ENCODE measurements at places on chromosomes 6 and 20. TPM values are rescaled to one million over a fixed set of nuclear protein-coding genes. Genes with fewer than 3 reads are reported as not detected.

Gene BPI
- total RNA-seq: 2.4 TPM

Gene ERVFRD-1
- total RNA-seq: not detected

Gene PBOV1
- not detected for total RNA-seq

Gene ENPP5
- 0.59 TPM for total RNA-seq

Gene LY86
- total RNA-seq: 3.7 TPM

DNA sequence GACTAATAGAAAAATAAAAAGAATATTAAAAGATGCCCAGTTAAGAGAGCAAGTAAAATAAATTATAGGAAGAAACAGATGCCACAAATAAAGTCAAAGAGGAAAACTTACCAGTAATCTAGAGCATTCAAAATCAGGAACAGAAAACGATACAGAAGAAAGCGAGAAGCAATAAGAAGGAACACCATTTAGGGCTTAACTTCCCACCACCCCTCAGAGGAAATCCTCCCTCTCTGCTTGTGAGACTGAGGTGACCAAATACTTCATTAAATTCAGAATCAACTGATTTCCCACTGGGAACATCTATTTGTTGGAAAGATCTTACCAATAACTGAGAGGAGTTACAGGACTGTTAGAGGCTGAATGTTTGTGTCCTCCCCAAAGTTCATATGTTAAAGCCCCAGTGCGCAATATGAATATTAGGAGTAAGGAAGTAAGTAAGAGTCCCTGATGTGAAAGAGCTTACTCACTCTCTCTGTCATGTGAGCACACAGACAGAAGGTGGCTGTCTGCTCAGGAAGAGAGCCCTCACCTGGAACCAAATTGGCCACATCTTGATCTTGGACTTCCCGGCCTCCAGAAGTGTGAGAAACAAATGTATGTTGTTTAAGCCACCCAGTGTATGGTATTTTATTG, 19.5 kb downstream of the KATNA1 start:
- H3K4me1 ChIP-seq: no peaks in the 10 kb centered on the region
- H3K4me3 ChIP-seq: no peak overlapping the region
- no peak overlapping the region for H3K27ac ChIP-seq
- DNase-seq: no peak

- H3K27ac ChIP-seq: peak overlapping the region; percentile 37
- H3K36me3 ChIP-seq: no peaks in the 10 kb centered on the region
- no peaks in the 10 kb centered on the region for H3K27me3 ChIP-seq
- H3K4me1 ChIP-seq: peaks cover 12% of the 10 kb centered on the region
- H3K4me3 ChIP-seq: peak overlapping the region; percentile 66
Measured at GRCh38 chr6:129709196-129709768, 695 bp downstream of the ARHGAP18 start.

GRCh38 chr20:23255716-23256385, 94.7 kb upstream of the NXT1 start:
- H3K4me3 ChIP-seq: no peak overlapping the region
- no peaks in the 10 kb centered on the region for H3K27me3 ChIP-seq
- H3K27ac ChIP-seq: no peak overlapping the region
- DNase-seq: no peak
- no peaks in the 10 kb centered on the region for H3K4me1 ChIP-seq

DNA sequence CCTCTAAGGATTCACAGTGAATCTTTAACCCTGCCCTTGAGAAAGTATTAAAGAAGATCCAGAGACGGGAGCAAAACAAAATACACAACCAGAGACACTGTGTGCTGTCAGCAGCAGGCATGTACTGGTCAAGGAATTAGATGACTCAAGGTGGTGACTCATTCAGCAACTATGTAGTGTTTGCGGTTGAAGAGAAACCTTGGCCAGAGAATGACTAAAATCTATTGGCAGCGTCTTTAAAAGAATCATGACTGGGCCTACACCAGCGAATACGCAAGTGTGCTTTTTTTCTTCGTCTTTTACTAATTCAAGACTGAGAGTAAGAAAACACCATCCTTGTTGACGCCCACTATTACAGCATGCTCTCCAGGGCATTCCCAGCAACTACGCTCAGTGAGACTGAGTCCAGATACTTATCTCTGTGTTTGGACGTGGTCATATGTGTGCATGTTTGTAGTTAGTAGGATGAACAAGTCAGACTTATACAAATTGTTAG, 72.4 kb upstream of the BACH2 start:
- H3K27ac ChIP-seq: no peak overlapping the region
- no peaks in the 10 kb centered on the region for H3K4me1 ChIP-seq
- H3K36me3 ChIP-seq: no peaks in the 10 kb centered on the region
- H3K4me3 ChIP-seq: no peak overlapping the region
